HEK293T (cell line): ENCODE measurements at places on chromosomes 12 and 14.

- DNase-seq = no peak
Measured at GRCh38 chr12:114163771-114164170, 197.6 kb upstream of the RBM19 start.

- DNase-seq = no peak
Measured at GRCh38 chr14:104393898-104394381, 185.6 kb upstream of the C14orf180 start.

DNA sequence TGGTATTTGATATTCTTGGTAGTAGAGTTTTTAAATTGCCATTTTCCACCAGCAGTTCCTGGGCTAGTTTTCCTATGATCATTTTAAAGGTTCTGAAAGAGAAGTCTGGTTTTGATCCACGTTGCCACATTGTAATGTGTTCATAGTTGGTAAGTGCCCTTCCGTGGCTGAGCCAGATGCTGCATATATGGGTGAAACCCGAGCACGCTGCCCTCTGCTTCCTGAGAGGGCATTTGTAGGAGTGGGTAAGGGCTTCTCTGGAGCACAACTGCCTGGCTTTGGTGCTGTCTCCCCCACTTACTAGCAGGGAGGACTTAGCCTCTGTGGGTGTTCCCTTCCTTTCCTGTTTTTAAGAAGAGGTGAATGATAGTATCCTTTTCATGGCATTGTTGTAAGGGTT, 7.1 kb downstream of the SNRNP35 start:
- no peak for DNase-seq

GRCh38 chr14:26870722-26871617, 273.1 kb upstream of the NOVA1 start:
- no peak for DNase-seq

- DNase-seq = no peak
Measured at GRCh38 chr14:94768521-94769390, 1.2 kb downstream of the GSC start.

GRCh38 chr14:95763875-95764274, 50.0 kb upstream of the TCL1A start:
- DNase-seq = no peak

- DNase-seq = no peak
Measured at GRCh38 chr12:51415931-51416330, 8.7 kb upstream of the SLC4A8 start.
